Sigmoid colon (tissue), 7 donors: ENCODE measurements at places on chromosomes 6 and 20. TPM values are rescaled to one million over a fixed set of nuclear protein-coding genes. Genes with fewer than 3 reads are reported as not detected.

DNA sequence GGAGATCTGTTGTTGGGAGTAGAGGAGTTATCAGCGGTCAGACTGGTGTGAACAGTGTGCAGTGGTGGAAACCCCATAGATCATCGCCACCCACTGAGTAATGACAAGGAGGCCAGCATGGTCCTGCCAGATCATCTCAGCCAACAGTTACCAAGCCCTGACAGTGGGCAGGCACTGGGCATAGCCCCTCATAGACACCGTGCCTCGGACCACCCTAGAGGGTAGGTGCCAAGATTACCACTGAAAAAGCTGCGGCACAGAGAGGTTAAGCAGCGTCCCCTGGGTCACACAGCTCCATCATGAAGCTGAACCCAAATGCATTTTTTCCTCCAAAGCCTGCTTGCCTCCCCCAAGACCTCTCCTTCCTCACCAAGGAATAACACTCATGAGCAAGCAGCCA is 21.5 kb upstream of the BMP7 start:
- no peak for DNase-seq
- H3K36me3 ChIP-seq, result no peaks in the 10 kb centered on the region
- H3K27me3 ChIP-seq, result peaks cover 17% of the 10 kb centered on the region
- H3K27ac ChIP-seq, result peak overlapping the region; percentile 2
- H3K4me3 ChIP-seq, result no peak overlapping the region
- H3K4me1 ChIP-seq, result peaks cover 28% of the 10 kb centered on the region

GRCh38 chr6:31352683-31353383 is 4.1 kb downstream of the HLA-B start:
- no peak for DNase-seq
- H3K27ac ChIP-seq, result no peak overlapping the region
- peaks cover 5% of the 10 kb centered on the region for H3K36me3 ChIP-seq
- H3K4me3 ChIP-seq, result no peak overlapping the region

DNA sequence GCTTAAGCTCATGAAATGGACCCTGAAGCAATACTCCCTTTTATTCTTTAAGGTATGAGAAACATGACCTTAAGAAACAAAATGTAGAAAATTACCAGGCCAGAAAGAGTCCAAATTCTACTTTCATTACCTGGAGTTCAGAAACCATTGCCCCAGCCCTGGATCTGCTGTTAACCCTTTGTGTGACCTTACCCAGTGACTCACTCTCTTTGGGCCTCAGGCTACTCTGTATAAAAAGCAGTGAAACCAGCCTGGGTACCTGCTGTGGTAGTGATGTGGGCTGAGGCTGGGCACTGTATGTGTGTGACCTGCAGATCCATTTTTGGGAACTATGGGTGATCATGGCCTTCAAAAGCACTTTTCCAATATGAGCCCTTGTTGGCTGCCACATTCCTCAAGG is 47.2 kb downstream of the SLC9A8 start:
- no peak overlapping the region for H3K27ac ChIP-seq
- peaks cover 12% of the 10 kb centered on the region for H3K36me3 ChIP-seq
- no peak for DNase-seq
- no peaks in the 10 kb centered on the region for H3K27me3 ChIP-seq

DNA sequence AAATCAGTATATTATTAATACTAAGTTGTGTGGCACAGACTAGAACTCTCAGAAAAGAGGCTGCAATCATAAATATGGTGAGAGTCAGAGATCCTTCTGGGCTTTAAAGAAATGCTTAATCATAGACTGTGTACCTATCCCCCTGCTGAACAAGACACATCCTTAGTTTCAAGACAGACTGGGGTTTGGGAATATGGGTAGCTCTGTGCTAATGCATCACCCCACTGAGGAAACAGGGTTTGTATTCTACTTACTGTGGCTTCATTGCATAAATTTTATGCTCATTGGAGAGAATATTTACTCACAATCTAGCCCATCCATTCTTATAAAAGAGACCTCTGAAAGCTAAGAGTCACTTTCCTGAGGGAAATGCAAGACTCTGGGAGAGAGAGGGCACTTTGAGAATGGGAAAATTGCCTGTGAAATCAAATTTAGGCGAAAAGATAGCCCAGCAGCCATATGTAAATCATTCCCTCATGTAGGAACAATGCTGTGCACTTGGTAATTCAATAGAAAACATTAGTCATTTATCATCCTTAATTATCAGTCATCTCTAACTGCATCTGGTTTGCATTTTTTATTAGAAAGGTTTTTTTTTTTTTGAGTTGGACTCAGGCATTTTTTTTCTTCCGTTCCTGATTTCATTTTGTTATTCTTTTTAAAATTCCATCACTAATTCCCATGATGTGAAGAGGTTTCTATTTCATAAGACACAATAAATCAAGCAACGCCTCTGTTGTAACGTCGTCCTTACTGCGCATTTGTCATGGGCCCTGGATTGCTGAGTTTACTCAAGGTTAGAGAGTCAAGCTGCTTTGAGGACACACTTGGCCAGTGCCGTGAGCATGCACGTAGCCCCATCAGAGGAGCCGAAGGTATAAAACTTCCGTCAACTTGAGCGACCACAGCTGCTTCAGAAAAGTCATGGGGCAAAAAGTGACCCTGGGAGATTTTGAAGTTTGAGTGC is 91.8 kb downstream of the TRMT11 start:
- H3K36me3 ChIP-seq, result no peaks in the 10 kb centered on the region
- no peak overlapping the region for H3K4me3 ChIP-seq
- DNase-seq, result peak; percentile 90
- H3K27me3 ChIP-seq, result no peaks in the 10 kb centered on the region
- no peak overlapping the region for H3K27ac ChIP-seq

GRCh38 chr6:33206027-33206863 is 1.8 kb downstream of the HSD17B8 start:
- H3K27ac ChIP-seq, result no peak overlapping the region
- no peak for DNase-seq
- H3K4me3 ChIP-seq, result no peak overlapping the region
- H3K36me3 ChIP-seq, result peaks cover 20% of the 10 kb centered on the region
- no peaks in the 10 kb centered on the region for H3K27me3 ChIP-seq

DNA sequence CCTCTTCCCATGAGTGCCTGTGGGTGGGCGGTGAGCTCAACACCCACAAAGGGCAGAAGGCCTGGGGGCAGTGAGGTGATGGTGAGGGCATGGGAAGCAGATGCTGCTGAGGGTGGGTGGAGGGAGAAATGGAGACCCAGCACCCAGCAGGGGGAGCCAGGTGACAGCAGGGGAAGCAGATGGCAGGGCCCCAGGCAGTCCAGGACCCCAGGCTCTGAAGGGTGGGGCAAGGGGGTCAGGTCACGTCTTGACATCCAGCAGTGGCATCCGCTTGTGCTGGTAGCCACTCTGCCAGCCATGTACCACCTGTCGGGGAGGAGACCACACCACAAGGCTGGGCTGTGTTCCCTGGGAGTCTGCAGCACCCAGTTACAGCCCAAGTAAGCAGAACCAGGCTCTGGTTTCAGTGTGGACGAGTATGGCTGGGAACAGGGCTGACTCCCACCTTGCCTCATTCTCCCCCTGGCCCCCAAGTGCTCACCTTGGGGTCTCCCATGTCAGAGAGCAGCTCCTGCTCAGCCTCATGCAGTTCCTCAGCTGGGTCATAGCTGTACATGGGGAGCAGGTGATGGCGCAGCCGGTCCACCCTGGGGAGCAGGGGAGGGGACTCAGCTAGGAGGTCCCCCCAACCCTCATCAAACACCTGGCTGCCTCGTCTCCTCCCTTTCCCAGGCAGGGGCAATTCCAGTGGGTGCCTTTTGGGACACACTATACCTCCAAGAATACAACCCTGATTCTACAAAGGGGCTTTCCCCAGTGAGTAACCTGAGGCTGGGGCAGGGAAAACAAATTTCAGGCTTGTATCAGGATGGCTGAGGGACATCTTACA is 2.0 kb downstream of the SMIM29 start:
- H3K27me3 ChIP-seq, result no peaks in the 10 kb centered on the region
- H3K4me3 ChIP-seq, result no peak overlapping the region
- H3K27ac ChIP-seq, result no peak overlapping the region
- H3K36me3 ChIP-seq, result no peaks in the 10 kb centered on the region

FITM2 gene
- total RNA-seq, result 6.7 TPM

CALHM4 gene
- total RNA-seq, result not detected
